Pancreas (tissue), 10 donors: ENCODE measurements at places on chromosomes 5 and 9. TPM values are rescaled to one million over a fixed set of nuclear protein-coding genes. Genes with fewer than 3 reads are reported as not detected.

The IL31RA gene
- 0.29 TPM for total RNA-seq

The PTPRD gene
- 10.5 TPM for total RNA-seq

The UGT3A2 gene
- not detected for total RNA-seq

The FNBP1 gene
- 6.5 TPM for total RNA-seq

GRCh38 chr9:92666236-92666635 lies 3.7 kb downstream of the IPPK start:
- peak; percentile 45 for DNase-seq

GRCh38 chr9:85876628-85877027 lies 64.3 kb upstream of the NAA35 start:
- DNase-seq = no peak

GRCh38 chr5:178496642-178497041 lies 93.6 kb downstream of the COL23A1 start:
- DNase-seq = no peak

- no peak for DNase-seq
These were observed 32.5 kb downstream of the TERT start for GRCh38 chr5:1262381-1262780.

DNA sequence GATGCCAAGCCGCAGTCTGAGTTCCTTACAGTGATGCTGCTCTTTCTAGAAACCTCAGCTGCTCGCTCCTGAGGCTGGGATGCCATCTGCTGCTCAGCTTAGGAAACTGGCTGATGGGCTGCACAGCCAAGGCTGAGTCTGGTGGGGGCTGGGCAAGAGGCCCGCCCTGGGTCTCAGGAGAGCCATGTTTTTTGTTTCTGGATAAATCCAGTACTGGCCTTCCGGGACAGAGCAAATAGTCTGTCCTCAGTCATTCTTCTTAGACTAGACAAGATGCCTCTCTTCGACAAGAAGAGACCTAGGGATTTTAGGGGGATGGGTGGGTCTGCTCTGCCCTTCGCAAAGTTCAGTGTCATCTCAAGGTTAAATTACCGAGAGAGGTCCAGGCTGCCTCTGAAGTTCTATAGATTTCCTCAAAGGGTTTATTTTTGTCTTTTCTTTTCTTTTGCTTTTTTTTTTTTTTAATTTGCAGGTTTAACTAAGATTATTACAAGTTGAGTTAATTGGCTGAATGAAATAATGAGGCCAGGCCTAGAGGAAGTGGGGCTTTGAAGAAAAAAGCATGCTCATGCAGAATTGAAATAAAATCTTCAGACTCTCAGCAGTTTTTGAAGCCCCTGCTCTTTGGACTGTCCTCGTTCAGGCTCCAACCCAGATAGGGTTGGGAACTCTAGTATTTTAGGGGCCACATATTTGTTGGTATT lies 30.6 kb upstream of the MATR3 start:
- DNase-seq = peak; percentile 87

GRCh38 chr9:98886691-98887229 lies 56.9 kb upstream of the COL15A1 start:
- DNase-seq = no peak

DNA sequence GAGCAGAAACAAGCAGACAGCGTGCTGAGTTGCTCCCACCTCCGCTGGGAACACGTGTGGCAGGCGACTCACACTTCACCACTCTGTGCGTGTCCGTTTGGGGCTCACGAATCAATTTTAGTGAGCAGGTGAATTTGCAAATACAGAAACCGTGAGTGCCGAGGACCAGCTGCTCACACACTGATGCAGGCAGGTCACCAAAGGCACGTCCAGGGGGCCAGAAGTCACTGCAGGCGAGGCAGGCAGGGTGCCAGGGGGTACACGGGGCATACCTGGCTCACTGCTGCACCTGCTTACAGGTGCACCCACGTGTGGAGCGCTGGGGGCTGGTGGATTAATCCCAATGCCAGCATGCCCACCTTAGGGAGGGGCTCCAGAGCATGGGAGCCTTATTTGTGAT lies 68.8 kb downstream of the ZNF354C start:
- peak; percentile 41 for DNase-seq

DNA sequence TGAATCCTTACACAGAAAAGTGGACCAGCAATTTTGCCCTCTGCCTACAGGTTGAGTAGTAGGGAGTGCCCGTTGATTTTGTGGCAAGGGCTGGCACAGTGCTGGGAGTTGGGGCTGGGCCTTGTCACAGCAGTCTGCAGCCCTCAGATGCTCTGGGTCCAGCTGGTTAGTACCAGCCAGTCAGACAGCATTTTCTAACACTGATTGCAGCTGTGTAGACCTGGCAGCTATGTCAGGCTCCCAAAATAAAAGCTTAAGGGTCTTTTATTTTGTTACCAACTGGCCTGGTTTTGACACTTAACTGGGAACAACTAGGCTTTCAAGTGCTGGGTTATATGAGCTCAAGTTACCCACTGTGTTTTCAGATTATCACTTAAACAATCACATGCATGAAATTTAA lies 57.7 kb downstream of the MAT2B start:
- DNase-seq = no peak

DNA sequence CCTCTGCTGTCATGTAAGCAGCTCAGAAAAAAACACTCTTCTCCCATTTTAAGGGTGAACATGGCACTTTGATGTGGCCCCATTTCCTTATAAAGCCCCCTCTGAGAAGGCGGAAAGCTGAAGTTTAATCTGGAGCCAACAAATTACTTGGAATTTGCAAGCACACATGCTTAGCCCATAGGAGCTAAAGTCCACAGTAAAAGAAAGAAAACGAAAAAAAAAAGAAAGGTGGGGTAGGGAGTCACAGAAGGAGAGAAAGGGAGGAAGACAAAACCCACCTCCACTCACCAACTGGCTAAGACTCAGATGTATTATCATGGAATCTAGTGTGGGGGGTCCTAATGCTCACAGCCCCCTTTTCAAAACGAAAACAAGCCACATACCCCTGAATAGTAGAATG lies 30.4 kb downstream of the PRRX2 start:
- DNase-seq = no peak

GRCh38 chr5:7983433-7983832 lies 114.5 kb downstream of the MTRR start:
- DNase-seq = no peak

DNA sequence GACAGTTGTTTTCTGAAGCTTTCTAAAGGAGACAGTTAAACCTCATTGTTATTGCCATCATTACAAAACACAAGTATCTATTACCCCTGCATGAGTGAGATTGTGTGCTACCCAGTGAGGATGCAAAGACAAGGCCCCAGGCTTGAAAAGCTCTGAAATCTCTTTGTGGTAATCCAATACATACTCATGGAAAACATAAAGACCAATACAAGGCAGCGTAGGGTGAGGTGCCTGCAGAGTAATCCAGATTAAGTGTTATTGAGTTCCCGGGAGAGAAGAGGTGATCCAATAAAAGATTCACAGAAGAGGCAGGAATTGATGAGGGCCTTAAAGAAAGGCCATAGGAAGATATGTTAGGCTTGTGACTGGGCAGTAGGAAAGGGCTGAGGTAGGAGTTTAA lies 150.1 kb downstream of the MEF2C start:
- no peak for DNase-seq

DNA sequence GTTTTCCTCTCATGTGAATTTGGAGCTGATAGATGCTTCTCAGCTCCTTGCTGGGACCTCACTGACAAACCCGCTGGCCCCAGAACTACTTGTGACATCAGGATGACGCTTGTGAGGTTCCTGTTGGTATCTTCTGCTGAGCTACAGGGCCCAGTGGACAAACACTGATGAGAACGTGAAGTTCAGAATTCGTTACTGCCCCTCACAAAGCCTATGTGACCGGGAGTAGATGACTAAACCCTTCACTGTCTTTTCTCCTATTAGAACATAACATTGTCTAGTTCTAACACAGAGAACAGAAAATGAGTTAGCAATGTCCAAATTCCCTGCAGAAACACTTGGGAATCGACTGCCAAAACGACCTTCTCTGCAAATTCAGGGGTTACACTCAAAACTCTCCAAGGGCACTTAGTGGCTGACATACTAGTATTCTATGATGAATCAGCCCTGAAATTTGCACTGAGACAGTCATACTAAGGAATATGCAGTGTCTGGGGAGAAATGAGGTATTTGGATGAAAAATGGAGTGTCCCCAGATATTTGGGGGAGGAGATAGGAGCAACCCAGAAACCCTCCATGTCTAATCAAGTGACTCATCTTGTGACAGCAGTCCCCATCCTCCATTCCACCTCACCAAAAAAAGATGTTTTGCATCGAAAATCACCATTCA lies 143.2 kb upstream of the TRIM32 start:
- DNase-seq = no peak
